H7 (cell line): ENCODE measurements at places on chromosomes 11 and 22. TPM values are rescaled to one million over a fixed set of nuclear protein-coding genes. Genes with fewer than 3 reads are reported as not detected.

Gene POGLUT3
- 17.3 and 18.9 TPM in 2 replicates for total RNA-seq

Gene APOA4
- not detected in 2 replicates for total RNA-seq

Gene FOLR2
- not detected in 2 replicates for total RNA-seq

Gene TOLLIP
- 11.2 and 11.8 TPM in 2 replicates for total RNA-seq

Gene RAB3IL1
- 5.8 and 7.2 TPM in 2 replicates for total RNA-seq

Gene C1QTNF5
- total RNA-seq: 2.1 TPM in 2 replicates

Gene MPZL2
- total RNA-seq: 0.38 and 0.48 TPM in 2 replicates

Gene MUC6
- not detected in 2 replicates for total RNA-seq

Gene TRIM49B
- not detected in 2 replicates for total RNA-seq

Gene MAPK8IP2
- 1.7 and 3.4 TPM in 2 replicates for total RNA-seq

Gene GSTT2B
- total RNA-seq: 13.1 and 18.9 TPM in 2 replicates

Gene HSPA8
- total RNA-seq: 2,498 and 3,375 TPM in 2 replicates

Gene RIMBP3C
- 0.17 and 0.70 TPM in 2 replicates for total RNA-seq

Gene EHF
- 1.4 TPM in 1 of 2 replicates, not detected in the other for total RNA-seq

Gene TYR
- not detected in 2 replicates for total RNA-seq

Gene SMIM35
- total RNA-seq: not detected in 2 replicates

Gene TEAD1
- total RNA-seq: 58.0 and 78.1 TPM in 2 replicates

Gene PATE2
- total RNA-seq: not detected in 2 replicates

Gene POU2F3
- 0.81 TPM in 1 of 2 replicates, not detected in the other for total RNA-seq

Gene ZNF280A
- total RNA-seq: 0.15 and 0.31 TPM in 2 replicates

Gene PDE3B
- 6.6 and 8.1 TPM in 2 replicates for total RNA-seq

Gene MIAT
- 3.0 and 13.4 TPM in 2 replicates for total RNA-seq

Gene ME3
- total RNA-seq: 0.83 and 4.0 TPM in 2 replicates

Gene CTSW
- not detected in 2 replicates for total RNA-seq

Gene ARFIP2
- total RNA-seq: 56.0 and 57.1 TPM in 2 replicates
